ENCODE measurements at places on chromosomes 6 and 20.

DNA sequence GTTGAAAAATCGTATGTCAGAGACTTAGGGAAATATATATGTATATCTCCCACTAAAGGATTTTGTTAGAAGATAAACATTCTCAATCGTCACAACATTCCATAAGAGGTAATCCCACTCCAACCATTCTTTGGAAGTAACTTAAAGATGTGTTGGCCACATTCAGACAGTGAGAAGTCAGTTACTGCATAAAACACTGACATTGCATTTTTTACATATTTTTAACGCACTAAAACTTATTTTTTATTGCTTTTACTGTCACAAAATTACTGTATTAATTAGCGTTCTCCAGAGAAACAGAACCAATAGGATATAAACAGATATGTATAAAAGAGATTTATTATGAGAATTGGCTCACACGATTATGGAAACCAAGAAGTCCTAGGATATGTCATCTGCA, 74.3 kb upstream of the VGLL2 start:
- no peak for DNase-seq

DNA sequence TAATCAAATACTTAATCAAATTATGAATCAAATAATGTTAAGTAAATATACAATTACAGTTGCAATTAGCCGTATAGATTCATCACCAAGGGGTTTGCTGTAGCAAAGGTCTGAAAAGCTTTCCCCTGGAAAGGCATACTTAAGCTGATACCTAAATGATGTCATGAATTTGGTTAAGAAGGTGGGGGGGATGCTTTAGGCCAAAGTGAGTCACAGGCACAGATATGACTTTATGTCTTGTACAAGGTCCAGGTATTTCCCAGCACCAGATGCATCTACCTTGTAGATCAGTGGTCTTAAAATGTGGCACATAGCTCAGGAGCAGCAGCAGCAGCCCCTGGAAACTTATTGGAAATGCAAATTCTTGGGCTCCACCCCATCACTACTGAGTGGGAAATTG, 557.3 kb upstream of the CDH4 start:
- DNase-seq = no peak

DNA sequence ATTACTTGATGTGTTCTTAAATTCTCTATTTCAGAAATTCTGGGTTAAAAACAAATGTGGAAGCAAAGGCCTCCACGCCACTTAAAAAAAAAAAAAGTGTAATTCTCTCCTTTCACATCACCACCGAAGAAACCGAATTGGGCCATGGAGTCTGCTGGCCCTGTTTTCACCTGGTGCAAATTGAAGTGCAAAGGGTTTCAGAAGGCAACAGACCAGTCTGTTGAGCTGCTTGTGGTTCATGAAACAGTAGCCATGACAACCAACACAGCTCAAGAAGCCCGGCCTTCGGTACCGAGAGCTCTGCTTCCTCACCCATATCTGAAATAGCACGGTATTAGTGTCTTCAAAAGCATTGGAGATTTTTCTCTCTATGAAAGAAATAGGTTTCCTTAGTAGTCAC, 63.1 kb downstream of the GMPR start:
- no peak for DNase-seq

- DNase-seq = no peak
Measured at GRCh38 chr6:37130704-37131103, 39.2 kb upstream of the PIM1 start.

DNA sequence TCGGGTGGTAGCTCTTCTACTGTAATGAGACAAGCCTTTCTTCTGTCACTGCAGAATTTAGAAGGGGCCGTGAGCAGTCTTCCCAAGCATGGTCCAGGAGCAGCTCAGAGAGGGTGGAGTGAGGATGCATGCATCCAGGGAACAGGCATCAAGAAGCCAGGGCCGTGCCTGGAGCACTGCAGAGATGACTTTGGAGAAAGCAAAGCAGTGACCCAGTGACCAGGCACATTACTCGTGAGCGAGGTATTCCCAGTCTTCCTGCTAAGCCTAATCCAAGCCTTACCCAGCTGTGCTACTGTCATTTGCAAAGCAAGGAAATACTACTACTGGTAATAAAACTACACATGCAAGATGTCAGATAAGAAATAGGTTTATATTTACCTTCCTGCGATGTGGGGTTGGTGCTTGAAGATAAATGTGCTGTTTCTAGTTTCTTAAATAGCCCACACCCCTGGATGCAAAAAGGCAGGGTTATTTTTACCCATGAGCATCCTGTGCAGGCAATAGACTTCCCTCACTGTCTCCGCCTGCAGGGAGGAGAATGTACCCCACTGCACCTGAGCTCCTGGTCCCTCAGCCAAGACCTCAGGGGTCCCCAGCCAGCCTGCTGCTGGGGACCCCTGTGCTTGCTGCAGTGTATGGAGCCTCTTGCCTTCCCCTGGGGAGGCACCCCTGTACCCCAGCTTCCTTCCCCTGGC, 62.9 kb downstream of the SSR1 start:
- DNase-seq = no peak

DNA sequence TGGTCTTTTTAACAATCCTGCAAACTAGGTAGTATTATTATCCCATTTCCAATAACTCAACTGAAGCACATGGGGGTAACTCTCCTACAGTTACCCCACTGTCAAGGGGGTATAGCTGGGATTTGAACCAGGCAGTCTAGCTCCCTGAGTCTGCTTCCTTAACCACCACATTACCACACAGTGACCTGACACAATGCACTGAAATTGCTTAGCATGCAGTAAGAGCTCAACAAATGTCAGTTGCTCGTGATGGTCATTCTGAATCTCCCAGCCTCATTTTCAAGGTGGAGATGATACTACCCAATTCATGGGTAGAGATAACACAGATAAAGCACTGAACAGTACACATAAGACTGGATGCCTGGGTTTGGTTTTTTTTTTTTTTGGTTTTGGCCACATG, 193.2 kb upstream of the MYLIP start:
- no peak for DNase-seq

DNA sequence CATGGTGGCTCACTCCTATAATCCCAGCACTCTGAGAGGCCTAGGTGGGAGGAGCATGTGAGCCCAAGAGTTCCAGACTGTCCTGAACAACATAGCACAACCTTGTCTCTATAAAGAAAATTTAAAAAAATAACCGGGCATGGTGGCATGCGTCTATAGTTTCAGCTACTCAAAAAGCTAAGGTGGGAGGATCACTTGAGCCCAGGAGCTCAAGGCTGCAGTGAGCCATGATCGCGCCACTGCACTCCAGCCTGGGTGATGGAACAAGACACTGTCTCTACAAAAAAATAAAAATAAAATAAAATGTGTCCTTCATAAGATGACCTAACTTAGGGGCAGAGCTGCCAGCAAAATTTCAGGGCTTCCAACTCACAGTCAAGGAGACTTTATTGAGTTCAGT, 12.6 kb downstream of the ID4 start:
- no peak for DNase-seq

Measured in stimulated activated CD4-positive, alpha-beta T cell treated with anti-CD3 and anti-CD28 coated beads, TNF-alpha, amount 100 ng/mL, for 48 hours (primary cell).